ENCODE measurements at places on chromosomes 5 and 9.

GRCh38 chr5:138677782-138678181 lies 75.4 kb upstream of the CTNNA1 start:
- no peak for DNase-seq

GRCh38 chr9:137832830-137833590 lies 44.6 kb upstream of the CACNA1B start:
- DNase-seq: no peak

- DNase-seq: no peak
These were observed 53.7 kb downstream of the LHFPL2 start for GRCh38 chr5:78594610-78595457.

- DNase-seq: no peak
These were observed 93.5 kb downstream of the MVB12B start for GRCh38 chr9:126420135-126420534.

DNA sequence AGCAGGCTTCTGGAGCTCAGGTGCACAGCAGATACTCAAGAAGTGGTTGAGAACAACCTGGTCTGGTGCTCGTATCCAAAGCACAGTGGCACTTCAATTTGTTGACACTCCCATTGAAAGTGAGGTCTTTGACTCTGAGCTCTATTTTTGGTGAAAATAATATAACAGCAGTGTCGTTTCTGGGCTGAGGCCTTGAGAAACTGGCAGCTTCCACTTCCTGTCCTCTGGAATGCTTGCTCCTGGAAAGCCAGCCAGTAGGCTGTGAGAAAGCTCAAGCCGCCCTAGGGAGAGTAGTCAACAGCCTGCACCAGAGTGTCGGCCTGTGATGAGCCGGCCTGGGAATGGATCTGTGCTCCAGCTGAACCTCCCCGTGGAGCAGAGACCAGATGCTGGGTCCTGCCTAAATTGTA lies 6.8 kb upstream of the SUSD3 start:
- no peak for DNase-seq

DNA sequence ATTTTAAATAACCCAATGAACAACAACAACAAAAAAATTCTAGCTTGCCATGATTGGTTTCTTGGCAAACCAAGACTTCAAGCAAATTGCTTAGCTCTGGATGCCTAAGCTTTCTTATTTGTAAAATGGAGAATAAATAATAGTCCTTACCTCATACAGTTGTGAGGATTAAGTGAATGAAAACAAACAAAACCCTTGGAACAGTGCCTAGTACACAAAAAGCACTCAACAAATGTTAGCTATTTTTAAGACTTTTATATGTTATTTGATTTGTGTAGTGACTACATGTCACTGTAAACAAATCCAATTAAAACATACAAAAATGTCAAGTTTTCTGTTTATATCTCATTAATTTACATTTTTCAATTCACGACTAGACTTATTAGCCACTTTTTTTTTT lies 13.5 kb upstream of the HOMER1 start:
- DNase-seq: no peak

GRCh38 chr9:94054716-94055115 lies 29.5 kb upstream of the PTPDC1 start:
- no peak for DNase-seq

GRCh38 chr5:76724871-76725270 lies 8.9 kb downstream of the F2R start:
- DNase-seq: no peak

- DNase-seq: no peak
These were observed 402.4 kb downstream of the ARHGEF28 start for GRCh38 chr5:74028406-74028805.
